ENCODE measurements at places on chromosomes 7 and 10.

- no peak for DNase-seq
Measured at GRCh38 chr7:131970602-131971001, 414.2 kb upstream of the PODXL start.

DNA sequence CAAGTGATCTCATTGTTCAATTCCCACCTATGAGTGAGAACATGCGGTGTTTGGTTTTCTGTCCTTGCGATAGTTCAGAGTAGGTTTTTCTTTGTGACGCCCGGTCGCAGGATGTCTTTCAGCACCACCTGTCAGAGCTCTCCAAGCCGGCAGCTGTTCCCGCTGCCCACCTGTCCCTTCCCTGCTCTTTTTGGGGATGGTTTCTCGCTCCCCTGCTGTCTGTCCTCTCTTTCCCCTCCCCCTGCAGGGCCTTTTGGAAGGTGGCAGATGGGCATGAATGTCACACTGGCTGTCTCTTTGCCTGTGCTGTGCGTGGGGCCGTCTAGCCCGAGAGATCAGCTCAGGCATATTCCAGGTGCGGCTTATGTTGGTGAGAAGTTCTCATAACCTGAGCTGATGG lies 137.0 kb downstream of the GRK5 start:
- DNase-seq: no peak

GRCh38 chr10:72490951-72491350 lies 134.9 kb downstream of the MICU1 start:
- DNase-seq: no peak

GRCh38 chr7:20651960-20652544 lies 36.6 kb downstream of the ABCB5 start:
- no peak for DNase-seq

DNA sequence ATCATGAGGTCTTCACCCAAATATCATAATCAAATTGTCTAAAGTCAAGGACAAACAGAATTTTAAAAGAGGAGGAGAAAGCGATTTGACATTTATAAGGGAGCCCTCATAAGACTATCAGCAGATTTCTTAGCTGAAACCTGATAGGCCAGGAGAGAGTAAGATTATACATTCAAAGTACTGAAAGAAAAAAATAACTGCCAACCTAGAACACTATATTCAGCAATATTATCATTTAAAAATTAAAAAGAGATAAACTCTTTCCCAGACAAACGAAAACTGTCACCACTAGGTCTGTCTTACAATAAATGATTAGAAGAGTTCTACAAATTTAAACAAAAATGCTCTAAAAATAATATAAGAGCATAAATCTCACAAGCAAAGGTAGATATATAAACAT lies 154.1 kb upstream of the TMEM106B start:
- no peak for DNase-seq

GRCh38 chr7:2967253-2967652 lies 76.4 kb downstream of the CARD11 start:
- DNase-seq: no peak

GRCh38 chr7:44922351-44922694 lies 37.0 kb upstream of the PURB start:
- no peak for DNase-seq

GRCh38 chr7:40371806-40372440 lies 237.1 kb downstream of the SUGCT start:
- no peak for DNase-seq

All from T follicular helper cell (primary cell).